Bladder microvascular endothelial cell (primary cell): ENCODE measurements at places on chromosomes 11 and 22. TPM values are rescaled to one million over a fixed set of nuclear protein-coding genes. Genes with fewer than 3 reads are reported as not detected.

Gene SAA2
- total RNA-seq = not detected in 2 replicates

Gene CSKMT
- total RNA-seq = 7.7 and 7.9 TPM in 2 replicates

Gene FAR1
- total RNA-seq = 56.5 and 113 TPM in 2 replicates

Gene SLC22A9
- not detected in 2 replicates for total RNA-seq

Gene HSPB2
- total RNA-seq = not detected in 2 replicates

Gene OR10D3
- total RNA-seq = not detected in 2 replicates

Gene RFPL3
- not detected in 2 replicates for total RNA-seq

Gene DNAJB7
- total RNA-seq = not detected in 2 replicates

Gene VSIG2
- total RNA-seq = 0.44 and 1.1 TPM in 2 replicates

Gene ELFN2
- under 0.01 and 0.06 TPM in 2 replicates for total RNA-seq

Gene OR52N4
- not detected in 2 replicates for total RNA-seq

Gene BAIAP2L2
- 0.16 and 0.19 TPM in 2 replicates for total RNA-seq

Gene CBLIF
- not detected in 2 replicates for total RNA-seq

Gene SCGB1D2
- total RNA-seq = not detected in 2 replicates
